CD8-positive, alpha-beta memory T cell (primary cell): ENCODE measurements at places on chromosomes 5 and 9.

- no peak for DNase-seq
Measured at GRCh38 chr9:114655689-114656088, 1.9 kb downstream of the TEX53 start.

GRCh38 chr5:169867347-169867746 is 112.9 kb downstream of the INSYN2B start:
- no peak for DNase-seq

- DNase-seq = no peak
Measured at GRCh38 chr9:96720435-96720834, 57.5 kb downstream of the ZNF510 start.

- no peak for DNase-seq
Measured at GRCh38 chr5:51392689-51393199, 9.5 kb downstream of the ISL1 start.

- DNase-seq = no peak
Measured at GRCh38 chr5:169521366-169521983, 62.1 kb upstream of the SPDL1 start.

DNA sequence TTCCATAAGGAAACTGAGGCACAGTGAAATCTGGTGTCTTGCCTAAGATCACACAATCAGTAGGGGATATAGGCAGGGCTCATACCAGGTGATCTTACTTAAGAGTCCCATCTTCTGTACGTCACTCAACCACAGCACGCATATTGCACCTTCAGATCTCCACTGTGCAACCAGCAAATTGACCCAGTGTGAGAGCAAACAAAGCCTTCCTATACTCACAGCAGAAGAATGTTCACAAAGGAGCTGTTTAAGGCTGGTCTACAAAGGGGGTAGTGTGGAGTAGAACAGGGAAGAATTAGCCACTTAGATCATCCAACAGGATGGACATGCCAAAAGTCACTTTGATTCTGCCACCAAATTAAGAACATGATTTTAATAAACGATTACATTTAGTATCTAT is 305.9 kb downstream of the SLIT3 start:
- DNase-seq = no peak

DNA sequence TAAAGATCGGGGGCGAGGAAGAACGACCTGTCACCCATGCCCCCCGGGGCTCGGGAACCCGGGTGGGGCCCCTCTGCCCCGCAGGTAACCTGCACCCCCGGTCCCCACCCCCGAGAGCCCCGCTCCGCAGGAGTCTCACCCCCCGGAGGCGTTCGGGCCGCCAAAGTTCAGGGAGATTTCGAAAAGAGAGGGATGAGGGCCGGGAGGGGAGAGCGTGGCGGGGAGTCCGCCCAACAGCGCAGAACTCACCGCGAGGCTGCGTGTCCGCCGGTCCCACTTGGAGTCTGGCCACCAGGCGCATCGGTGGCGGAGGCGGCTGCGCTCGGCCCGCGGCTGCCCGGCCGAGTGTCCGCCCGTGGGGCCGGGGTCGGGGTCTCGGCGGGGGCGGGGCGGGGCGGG is at the start of gene PHF19:
Gene PHF19 (minus strand): TSS at position 347 of the 399 bp plus-strand sequence. CDS start 2,447 bp downstream, outside the sequence.
- DNase-seq = no peak

DNA sequence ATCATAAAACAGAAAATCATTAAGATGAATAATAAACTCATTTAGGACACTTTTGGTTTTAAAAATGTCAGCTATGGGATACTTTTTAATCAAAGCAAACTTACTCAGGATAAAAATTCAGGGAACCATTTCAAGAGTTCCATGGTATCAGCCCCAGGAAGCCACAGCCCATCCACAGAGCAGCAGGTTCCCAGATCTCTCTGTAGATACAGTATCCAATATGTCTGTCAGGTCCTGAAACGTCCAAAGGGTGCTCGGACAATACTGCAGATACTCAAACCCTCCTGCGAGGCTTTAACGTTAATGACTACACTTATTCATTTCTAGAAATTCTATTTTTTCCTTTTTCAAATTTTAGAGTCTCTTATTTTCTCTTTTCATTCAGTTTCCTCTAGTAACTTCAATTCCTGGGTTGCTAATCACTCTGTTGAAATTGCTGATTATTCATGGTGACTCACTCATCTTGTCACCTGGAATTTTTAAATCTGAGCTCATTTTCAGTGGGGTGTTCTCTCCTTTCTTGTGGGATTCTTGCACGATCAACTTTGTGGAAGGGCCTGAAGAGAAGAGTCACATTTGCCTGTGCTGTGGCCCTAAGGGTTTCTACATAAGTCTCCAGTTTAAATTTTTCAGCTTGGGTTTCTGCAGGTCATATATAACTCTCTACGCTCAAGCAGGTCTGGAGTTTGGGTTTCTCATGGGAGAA is 435.8 kb downstream of the CTNND2 start:
- no peak for DNase-seq

- DNase-seq = no peak
Measured at GRCh38 chr9:112078432-112078831, 96.7 kb downstream of the SUSD1 start.

DNA sequence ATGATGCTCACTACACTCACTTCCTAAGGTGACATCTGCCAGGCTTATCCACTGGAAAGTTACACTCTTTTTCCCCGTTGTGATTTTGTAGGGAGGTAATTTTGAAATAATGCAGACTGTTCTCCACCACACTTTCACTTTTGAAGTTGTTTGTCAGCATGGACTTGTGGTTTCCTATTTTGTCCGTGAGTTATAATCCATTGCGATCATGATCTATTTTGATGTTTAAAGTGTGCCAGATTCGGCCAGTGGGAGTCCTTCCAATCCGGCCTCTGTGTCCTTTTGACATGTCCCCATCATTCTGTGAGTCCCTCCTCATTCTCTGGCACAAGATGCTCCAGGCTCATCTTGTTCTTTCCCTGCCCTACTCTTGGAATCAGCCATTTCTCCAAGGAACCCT is 211.3 kb upstream of the KLF4 start:
- DNase-seq = no peak

GRCh38 chr5:157279605-157280239 is 13.8 kb downstream of the CYFIP2 start:
- no peak for DNase-seq

- DNase-seq = no peak
Measured at GRCh38 chr5:73612799-73613198, 13.2 kb upstream of the ARHGEF28 start.

- DNase-seq = no peak
Measured at GRCh38 chr5:53970475-53970874, 339.9 kb downstream of the ARL15 start.

GRCh38 chr9:127943731-127944144 is 6.1 kb upstream of the DPM2 start:
- DNase-seq = peak; percentile 82

DNA sequence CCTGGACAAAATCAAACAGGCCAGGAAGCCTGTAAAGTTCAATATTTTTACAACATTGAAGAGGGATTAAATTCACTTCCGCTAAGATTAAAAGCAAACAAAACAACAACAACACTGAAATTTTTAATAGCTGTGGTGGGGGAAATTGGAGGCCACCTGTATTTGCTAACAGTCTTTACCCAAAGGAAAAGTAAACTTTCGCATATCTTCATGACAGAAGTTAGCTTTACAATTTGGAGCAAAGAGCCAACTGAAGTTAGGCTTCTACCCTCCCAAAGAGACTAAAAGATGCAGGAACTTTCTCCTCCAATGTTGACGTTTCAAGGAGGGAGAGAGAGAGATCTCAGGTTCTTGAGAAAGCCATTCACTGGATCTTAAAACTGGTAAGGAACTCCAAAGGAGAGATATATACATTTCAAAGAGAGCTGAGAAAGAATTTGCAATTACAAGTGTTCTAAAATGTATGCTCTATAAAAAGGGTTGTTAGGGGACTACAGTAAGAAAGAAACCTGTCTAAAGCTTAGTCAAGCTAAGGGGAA is 349.2 kb upstream of the CDH9 start:
- DNase-seq = no peak

GRCh38 chr9:74496406-74496805 is 729 bp upstream of the RORB start:
- no peak for DNase-seq

- no peak for DNase-seq
Measured at GRCh38 chr5:177468685-177469628, 4.5 kb downstream of the DBN1 start.

DNA sequence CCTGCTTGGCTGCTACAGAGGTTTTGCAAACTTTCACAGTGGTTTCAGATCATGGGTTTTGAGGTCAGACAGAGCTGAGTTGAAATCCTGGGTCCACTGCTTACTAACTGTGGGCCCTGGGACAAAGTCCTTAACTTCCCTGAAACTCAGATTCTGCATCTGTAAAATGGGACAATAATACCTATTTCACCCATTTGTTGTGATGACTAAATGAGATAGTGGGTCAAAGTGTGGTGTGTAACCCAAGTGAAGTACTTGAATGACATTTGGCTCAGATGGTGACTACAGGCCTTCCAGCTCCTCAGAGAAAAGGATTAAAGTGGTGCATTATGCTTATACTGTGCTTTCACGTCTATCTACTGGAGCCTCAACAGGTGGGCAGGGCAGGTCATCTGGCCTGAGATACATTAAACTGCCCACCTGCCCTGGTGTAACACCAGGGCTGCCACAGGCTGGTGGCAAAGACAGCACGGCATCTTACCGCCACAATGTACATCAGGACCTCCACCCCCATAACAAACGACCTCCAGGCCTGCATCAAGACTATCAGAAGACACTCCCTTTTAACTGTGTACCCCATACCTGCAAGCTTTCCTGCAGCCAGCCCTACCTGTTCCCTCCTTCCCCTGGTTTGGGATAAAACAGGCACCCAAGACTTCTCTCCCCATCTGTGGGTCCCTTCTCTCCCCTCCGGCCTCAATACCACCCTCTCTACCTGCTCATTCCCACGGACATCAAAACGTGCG is 846 bp upstream of the TRAF1 start:
- DNase-seq = no peak

DNA sequence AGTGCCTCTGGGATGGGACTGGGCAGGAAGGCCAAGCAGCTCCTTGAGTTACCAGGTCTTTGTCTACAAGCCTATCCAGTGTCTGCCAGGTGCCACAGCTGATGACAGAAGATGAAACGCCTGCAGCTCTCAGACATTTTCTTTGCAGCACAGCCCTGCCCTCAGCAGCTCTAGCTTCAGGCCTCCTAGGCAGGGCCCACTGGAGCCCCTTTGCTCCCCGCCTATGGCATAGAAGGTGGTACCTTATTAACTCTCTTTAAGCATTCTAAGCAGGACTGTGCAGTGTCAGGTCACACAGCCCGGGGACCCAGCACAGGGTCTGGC is 1.3 kb upstream of the SKP1 start:
- no peak for DNase-seq

- no peak for DNase-seq
Measured at GRCh38 chr5:127609011-127609410, 39.9 kb upstream of the CTXN3 start.

GRCh38 chr9:86965636-86966395 is 18.5 kb upstream of the GAS1 start:
- DNase-seq = no peak

GRCh38 chr5:85320495-85320894 is 935.8 kb upstream of the EDIL3 start:
- DNase-seq = no peak

GRCh38 chr9:105842023-105842644 is 147.8 kb downstream of the TMEM38B start:
- no peak for DNase-seq

DNA sequence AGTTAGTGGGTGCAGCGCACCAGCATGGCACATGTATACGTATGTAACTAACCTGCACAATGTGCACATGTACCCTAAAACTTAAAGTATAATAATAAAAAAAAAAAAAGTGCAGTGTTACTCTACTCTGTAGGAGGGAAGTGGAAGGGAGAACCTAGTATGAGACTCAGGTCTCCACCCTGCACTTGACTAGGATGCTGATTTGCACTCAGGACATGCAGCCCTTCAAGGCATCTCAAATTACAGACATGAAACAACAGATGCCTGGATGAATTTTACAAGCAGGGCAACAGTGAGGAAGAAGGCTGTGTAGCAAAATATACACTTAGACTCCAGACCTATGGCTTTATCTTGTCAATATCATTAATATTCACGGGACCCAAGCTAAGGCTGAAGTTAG is 16.5 kb downstream of the TRIM32 start:
- no peak for DNase-seq

DNA sequence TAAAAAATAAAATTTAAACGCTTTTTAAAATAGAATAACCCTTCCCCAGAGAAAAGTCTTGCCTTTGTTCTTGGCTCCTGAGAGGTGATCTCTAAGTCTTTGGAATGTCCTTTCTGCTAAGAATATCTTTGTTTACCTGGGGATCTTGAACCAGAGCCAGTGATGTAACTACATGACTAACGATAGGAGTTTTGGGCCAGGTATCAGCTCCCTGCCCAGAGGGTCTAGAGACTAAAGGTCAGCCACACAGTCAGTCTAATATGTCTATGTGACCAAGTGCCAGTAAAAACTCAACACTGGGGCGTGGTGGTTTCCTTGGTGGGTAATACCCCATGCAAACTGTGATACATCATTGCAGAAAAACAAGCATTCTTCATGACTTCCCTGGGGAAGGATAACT is 1351.9 kb upstream of the C9orf72 start:
- no peak for DNase-seq

GRCh38 chr9:14031810-14032209 is 282.1 kb downstream of the NFIB start:
- DNase-seq = no peak

DNA sequence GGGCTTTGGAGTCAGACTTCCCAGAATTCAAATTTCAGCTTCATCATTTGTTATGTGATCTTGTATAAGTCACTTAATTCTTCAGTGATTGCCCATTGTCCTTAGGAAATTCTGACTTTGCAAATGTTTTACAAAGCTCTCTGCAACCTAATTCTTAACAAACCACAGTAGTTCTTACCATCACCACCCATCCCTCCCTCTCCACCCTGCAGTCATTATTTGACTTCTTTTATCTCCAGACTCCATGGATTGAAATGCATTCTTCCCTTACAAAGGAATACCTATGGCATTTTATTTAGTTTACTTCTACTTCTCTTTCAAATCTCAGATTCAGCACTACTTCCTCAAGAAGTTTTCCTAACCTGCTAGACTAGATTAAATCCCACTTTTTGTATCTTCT is 23.1 kb downstream of the SHLD3 start:
- DNase-seq = no peak

- no peak for DNase-seq
Measured at GRCh38 chr9:94567271-94567670, 12.4 kb downstream of the PCAT7 start.

DNA sequence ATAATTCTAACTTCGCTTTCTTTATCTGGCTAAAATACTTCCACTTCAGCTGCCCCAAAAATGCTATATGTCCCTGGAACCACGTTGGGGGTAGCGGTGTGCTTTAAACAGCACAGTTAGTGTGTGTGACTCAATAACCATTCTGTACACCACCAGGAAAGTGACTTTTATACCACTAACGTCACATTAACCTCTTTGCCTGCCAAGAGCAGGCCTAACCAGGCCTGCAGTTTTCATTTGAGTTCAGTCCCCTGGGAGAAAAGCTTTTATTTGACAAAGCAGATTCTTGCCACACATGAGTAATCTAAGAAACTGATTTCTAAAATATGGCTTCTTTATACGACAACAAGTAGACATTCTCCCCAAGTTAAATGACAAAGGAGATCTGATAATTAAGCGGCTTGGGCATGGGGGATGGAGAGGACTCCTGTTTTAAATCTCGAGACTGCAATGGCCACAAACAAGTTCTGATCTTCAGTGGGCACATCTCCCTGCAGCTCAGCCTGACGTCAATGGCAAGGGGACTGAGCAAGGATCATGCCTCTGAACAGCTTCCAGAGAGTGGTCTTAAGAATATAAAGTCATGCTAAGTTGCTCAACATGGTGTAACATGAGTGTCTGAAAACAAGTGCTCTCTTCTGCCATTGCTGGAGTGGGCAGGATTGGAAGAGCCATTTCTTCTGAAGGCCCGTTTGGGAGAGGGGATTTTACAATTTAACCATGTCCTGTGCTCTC is 91.8 kb downstream of the GLIS3 start:
- DNase-seq = no peak
